ENCODE measurements at places on chromosomes 11 and 22.

DNA sequence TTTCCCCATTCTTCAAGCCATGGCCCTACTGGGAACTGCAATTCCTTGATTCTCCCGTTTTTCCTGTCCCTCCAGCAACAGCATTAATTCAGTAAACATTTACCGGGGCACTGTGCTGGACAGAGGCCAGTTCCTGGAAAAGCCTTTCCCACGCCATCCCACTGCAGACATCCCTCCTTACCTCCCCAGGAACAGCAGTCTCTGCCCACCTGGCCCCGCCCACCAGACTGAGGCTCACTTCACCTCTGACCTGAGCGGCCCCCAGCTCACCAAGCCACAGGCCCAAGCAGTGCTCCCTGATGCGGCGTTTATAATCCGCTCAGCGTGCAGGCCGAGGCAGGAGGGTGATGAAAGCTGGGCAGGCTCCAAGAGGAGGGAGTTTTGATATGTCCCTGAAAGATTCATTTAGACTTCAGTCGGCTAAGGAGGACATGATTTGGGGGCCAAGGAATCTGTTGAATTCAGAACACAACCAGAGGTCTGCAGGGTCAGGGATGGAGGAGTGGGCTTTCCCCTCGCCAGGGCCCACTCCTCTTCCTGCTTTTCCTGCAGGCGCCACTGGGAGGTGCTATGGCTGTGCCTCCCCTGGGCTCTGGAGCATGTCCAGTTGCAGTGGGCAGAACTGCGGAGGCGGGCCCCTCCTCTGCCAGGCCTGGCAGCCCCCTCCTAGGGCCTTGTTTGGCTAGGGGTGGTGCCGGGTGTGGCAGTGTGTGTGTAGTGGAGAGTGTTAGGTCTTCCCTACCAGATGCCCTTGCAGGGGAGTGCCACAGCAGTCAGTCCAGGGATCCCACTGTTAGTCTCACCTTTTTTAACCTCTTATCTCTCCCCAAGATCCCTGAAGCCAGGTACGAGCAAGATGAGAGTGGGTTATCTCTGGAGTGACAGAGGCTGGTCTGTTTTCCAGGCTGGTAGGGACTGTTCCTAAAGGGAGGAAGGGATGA is 1.4 kb upstream of the TAGLN start:
- no peak for DNase-seq

DNA sequence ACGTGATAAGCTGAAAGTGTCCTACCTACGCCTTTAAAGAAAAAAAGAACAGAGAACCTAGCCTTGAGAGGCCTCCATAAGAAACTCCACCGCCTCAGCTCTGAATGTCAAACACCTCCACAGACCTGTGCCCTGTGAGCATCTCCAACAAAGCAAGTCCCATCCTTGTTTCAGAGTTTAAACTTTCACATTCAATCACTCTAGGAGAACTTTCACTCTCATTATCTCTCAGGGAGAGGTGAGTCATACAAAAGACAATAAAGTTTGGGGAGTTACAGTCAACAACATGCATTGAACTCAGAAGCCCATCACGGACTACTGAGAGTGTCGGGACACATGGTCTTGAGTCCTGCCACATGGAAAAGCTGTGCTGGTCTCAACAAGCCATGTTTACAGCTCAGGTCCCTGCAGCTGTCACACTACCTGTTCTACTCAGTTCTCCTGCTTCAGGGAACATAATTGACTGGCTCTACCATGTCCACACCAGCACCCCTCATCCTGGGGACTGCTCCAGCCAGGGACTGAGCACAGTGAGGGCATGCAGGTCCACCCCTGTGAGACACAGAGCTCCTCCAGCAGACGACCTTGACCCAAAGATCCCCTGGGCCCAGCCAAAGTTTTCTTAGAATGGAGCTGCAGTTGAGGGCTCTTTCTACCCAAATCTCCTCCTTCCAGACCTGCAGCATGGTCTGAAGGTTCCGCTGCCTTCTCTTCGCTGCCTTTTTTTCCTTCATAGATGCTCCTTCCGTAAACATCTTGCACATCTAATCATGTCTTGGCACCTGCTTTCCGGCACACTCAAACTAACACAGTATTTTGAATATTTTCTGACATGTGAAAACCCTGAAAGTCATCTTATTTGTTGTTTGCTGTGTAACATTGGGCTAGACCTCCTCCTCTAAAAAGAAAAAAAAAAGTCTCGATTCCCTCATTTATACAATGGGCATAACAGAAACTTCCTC is 114.9 kb downstream of the ETS1 start:
- DNase-seq: no peak

- DNase-seq: no peak
Measured at GRCh38 chr11:67098799-67099429, 20.1 kb upstream of the KDM2A start.

- no peak for DNase-seq
Measured at GRCh38 chr22:45208993-45209838, 31.5 kb downstream of the KIAA0930 start.

DNA sequence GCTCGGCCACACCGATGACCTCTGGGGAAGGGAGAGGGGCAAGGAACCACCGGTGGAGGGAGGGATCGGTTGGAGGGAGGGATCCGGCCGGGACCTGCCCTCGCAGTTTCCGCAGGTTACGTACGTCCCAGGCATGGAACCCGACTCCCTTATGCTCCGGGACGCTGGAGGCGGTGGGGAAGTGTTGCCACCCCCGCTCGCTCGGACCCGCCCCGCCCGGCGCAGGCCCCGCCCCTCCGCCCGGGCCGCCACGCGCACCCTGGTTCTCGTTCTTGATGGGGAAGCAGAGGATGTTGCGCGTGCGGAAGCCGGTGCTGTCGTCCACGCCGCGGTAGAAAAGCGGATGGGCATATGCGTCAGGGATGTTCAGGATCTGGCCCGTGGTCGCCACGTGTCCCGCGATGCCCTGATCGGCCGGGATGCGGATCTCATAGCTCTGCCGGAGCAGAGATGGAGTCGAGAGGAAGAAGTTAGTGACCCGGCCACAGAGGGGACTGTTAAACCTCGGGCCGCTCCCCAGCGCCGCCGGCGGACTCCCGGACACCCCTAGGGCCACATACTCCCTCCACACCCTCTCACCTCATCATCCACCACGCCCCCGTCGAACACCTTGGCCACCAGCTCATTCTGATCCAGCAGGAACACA is 89.8 kb downstream of the PDE2A start:
- no peak for DNase-seq

GRCh38 chr22:17865183-17866055 is 91.2 kb upstream of the BID start:
- DNase-seq: no peak

DNA sequence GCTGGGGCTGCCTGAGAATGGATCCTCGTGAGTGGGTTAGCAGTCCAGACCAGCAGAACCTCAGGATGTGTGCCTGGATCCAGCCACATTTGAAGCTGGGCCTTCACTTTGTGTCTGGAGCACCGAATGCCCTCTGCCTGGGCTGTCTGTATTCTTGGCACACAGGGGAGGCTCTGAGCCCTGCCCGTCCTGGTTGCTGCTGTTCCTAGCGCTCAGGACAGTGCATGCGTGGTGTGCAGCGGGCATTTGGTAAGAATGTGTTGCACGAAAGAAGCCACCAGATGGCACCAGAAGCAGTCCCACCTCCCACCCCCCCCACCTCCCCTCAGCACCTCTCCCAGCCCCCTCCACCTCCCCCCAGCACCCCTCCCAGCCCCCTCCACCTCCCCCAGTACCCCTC is 4.1 kb upstream of the MAPK11 start:
- no peak for DNase-seq

DNA sequence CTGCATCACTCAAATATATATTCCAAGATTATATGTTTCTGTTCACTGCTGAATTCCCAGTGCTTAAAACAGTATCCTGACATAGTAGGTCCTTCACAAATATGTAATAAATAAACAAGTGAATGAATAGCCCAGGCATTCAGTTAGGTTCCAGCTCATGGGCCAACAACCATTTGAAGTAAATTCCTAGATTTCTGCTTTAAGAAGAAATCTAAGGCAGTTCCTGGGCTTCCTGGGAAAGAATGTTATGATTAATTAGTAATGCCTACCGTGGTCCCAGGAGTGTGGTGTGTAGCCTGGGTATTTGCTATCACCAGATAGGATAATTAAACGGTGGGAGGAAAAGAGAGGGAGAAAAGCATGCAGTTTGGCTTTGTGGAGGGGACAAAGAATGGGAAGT is 576.8 kb downstream of the SOX6 start:
- DNase-seq: no peak

DNA sequence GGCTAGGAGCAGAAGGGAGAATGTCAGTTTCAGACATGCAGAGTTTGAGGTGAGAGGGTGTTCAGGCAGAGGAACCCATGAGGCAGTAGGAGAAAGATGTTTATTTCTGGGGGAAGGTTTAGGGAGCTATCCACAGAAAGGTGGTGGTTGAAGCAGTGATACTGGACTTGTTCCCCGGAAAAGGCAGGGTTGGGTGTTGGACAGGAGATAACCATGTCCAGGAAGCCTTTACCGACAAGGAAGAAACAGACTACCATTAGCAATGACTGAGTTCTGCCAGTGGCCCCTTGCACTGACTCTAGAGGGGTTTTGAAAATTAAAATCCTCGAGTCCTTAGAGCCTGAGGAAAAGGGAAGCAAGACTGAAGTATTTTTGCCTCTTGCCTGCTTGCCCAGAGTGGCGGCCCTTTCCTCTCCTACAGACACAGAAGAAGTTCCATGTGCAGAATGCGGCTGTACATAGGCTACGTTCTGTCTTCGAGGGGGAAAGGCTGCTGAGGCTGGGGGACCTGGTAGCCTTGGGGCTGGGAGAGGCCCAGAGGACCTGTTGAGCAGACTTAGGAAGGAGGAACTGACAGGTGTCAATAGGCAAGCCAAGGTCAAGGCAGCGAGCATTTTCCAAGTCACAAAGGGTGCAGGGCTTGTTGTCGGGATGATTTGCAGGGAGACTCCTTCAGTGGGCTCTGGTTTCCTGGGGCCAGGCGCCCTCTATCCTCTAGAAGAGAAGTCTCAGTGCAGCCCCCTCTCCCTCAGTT is 146.7 kb downstream of the LDLRAD3 start:
- DNase-seq: no peak

DNA sequence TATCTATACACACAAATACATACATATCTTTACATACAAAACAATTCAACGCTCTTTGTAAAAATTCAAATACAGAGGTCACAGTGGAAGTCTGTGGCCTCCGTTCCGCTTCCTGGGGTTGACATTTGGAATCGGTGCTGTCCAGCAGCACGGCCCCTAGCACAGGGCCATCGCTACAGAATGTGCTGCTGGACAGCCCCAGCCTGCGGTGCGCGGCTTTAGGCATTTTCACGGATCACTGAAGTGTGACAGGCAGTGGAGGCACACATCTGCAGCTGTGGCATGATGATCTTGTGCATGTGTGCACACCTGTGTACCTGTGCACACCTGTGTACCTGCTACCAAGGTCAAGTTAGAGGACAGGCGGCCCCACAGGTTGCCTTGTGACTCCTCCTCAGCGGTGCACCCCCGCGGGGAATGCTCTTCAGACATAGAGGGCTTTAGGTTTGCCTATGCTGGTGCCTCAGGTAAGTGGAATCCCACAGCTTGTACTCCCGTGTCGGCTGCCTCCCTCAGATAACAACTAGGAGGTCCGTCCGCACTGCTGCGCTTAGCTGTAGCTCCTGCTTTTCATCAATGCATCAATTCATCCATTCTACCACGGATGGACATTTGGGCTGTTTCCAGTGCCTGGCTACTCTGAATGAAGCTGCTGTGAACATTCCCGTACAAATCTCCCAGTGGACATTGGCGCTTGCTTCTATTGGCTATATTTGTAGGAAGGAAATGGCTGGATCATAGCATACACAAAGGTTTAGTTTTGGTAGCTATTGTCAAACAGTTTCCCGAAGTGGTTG is 29.9 kb downstream of the GAL start:
- DNase-seq: no peak

DNA sequence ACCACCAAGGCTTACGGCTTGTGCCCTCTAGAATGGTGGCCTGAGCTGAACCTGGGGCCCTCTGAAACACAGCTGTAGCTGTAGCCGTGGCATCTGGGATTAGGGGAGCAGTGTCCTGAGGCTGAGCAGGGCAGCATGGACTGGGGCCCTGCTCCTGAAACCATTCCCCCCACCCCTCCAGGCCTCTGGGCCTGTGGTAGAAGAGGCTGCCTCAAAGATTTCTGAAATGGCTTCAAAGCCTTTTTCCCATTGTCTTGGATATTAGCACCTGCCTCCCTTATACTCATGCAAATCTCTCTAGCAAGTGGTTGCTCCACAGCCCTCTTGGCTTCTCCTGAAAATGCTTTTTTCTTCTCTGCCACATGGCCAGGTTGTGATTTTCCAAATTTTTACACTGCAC is 106.9 kb downstream of the CTNND1 start:
- no peak for DNase-seq
